ENCODE measurements at places on chromosomes 2 and 18. TPM values are rescaled to one million over a fixed set of nuclear protein-coding genes. Genes with fewer than 3 reads are reported as not detected.

- DNase-seq: no peak
- no peak overlapping the region for H3K27ac ChIP-seq
- H3K27me3 ChIP-seq: peaks cover 7% of the 10 kb centered on the region
- no peaks in the 10 kb centered on the region for H3K4me1 ChIP-seq
Observed at GRCh38 chr18:46482831-46483230, 174.2 kb downstream of the LOXHD1 start.

DNA sequence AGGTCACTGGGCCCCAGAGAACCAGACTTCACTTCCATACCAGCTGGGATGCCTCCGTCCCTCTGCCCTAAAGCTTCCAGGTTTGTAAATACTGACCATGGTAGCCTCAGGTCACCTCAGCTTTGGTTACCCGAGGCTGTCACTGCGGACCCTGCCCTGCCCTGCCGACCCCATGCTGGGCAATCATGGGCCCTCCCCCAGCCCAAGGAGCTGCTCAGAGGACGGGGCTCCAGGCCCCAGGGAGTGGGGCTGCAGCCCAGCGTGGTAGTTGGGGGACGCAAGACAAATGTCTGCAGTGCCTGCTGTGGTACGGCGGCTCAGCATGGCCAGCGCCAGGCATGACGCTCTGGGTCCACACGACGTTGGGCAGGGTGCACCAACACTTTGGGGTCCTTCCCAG, 25.3 kb downstream of the RAMP1 start:
- H3K4me3 ChIP-seq: no peak overlapping the region
- H3K4me1 ChIP-seq: peaks cover 9% of the 10 kb centered on the region
- H3K36me3 ChIP-seq: no peaks in the 10 kb centered on the region
- no peaks in the 10 kb centered on the region for H3K27me3 ChIP-seq
- no peak for DNase-seq

GRCh38 chr2:43328133-43328532, 101.7 kb upstream of the ZFP36L2 start:
- H3K36me3 ChIP-seq: no peaks in the 10 kb centered on the region
- no peak overlapping the region for H3K27ac ChIP-seq
- H3K4me1 ChIP-seq: peaks cover 6% of the 10 kb centered on the region
- no peak overlapping the region for H3K4me3 ChIP-seq
- no peaks in the 10 kb centered on the region for H3K27me3 ChIP-seq
- no peak for DNase-seq

Gene ORC2
- 13.5 TPM for total RNA-seq

- H3K36me3 ChIP-seq: no peaks in the 10 kb centered on the region
Observed at GRCh38 chr2:66185497-66186054, 249.3 kb upstream of the MEIS1 start.

Gene DSG2
- 65.5 TPM for total RNA-seq

DNA sequence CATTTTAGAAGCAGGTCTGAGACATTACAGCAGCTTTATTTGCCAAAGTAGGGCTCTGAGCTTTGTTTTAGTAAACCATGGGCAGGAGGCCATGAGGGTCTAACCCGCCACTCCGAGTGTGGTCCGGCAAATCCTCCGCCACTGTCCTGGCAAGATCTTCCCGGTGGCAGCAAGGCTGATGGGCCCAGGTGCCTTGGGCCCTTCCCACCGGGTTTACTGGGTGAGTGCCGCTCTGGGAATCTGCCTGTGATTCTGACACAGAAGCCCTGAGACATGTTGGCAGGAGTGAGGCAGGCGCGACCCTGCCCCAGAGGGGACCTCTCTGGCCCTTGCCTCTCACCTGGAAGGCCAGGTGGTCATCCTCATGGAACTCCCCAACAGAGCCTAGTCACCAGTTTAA, 29.9 kb downstream of the MTERF4 start:
- peaks cover 36% of the 10 kb centered on the region for H3K4me1 ChIP-seq
- no peaks in the 10 kb centered on the region for H3K27me3 ChIP-seq
- no peak overlapping the region for H3K4me3 ChIP-seq
- peak; percentile 64 for DNase-seq
- peaks cover 59% of the 10 kb centered on the region for H3K36me3 ChIP-seq

Gene MROH2A
- total RNA-seq: not detected

DNA sequence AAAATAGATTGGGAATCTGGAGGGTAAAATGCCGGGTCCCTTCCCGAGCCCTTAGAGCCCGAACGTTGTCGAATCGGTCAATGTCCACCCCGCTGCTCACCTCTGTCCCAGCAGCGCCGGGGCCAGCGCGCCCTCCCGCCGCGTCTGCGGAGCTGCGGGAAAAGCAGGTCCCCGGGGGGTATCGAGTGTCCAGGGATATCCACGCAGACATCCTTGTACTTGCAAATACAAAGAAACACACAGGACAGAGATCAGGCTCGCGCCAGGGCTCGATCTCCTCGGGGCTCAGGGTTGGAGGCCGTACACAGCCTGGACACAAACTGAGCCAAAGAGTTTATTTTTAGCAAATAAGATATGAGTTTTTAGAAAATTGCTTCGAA, 2.3 kb upstream of the GATA6 start:
- H3K27ac ChIP-seq: no peak overlapping the region
- no peak for DNase-seq
- peaks cover 13% of the 10 kb centered on the region for H3K4me1 ChIP-seq
- peaks cover 13% of the 10 kb centered on the region for H3K36me3 ChIP-seq
- H3K4me3 ChIP-seq: no peak overlapping the region

DNA sequence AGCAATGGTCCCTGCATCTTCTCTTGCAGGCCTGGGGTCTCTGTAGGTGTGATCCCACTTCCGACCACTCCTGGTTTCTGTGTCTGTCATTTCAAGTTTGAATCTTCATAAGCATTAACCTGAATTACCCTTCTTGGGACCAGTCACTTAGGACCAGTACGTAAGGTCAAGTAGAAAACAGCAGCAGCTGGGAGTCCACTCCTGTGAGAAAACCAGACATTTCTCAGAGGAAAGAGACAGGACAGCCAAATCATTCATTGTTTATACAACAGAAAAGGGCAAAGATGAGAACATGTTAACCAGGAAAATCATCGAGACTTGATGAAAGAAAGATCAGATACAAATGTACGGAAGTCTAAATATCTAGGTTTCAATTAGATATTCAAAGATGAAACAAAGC, 163.0 kb downstream of the MREG start:
- H3K27me3 ChIP-seq: no peaks in the 10 kb centered on the region
- no peaks in the 10 kb centered on the region for H3K36me3 ChIP-seq
- peaks cover 10% of the 10 kb centered on the region for H3K4me1 ChIP-seq
- 0 out of 2 replicates have a peak overlapping the region, but pooled peaks have one; percentile 33 for H3K27ac ChIP-seq
- DNase-seq: no peak

Gene FHL2
- total RNA-seq: 190 TPM

DNA sequence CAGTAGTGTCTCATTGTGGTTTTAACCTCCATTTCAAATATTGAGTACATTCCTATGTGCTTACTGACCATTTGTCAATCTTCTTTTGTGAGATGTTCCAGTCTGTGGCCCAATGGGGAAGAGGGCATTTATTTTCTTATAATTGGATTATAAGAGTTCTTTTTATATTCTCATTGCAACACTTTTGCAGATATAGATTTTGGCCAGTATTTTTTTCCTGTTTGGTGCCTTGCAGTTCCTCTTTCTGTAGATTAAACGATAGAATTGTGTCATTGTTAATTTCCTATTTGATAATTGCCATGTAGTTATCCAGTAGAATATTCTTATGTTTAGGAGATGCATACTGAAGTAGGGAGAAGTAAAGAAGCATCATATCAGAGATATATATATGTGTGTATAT, 56.4 kb upstream of the CYTIP start:
- no peak overlapping the region for H3K27ac ChIP-seq
- H3K27me3 ChIP-seq: no peaks in the 10 kb centered on the region
- H3K36me3 ChIP-seq: no peaks in the 10 kb centered on the region
- H3K4me1 ChIP-seq: no peaks in the 10 kb centered on the region
- DNase-seq: no peak

Gene SERPINB4
- total RNA-seq: 0.26 TPM

Gene ABCG5
- not detected for total RNA-seq

Gene SIX3
- not detected for total RNA-seq

GRCh38 chr2:222752746-222753145, 81.3 kb downstream of the MOGAT1 start:
- no peak for DNase-seq
- H3K4me1 ChIP-seq: peaks cover 17% of the 10 kb centered on the region
- H3K36me3 ChIP-seq: no peaks in the 10 kb centered on the region
- no peaks in the 10 kb centered on the region for H3K27me3 ChIP-seq
- H3K27ac ChIP-seq: no peak overlapping the region

Gene CDH19
- not detected for total RNA-seq

DNA sequence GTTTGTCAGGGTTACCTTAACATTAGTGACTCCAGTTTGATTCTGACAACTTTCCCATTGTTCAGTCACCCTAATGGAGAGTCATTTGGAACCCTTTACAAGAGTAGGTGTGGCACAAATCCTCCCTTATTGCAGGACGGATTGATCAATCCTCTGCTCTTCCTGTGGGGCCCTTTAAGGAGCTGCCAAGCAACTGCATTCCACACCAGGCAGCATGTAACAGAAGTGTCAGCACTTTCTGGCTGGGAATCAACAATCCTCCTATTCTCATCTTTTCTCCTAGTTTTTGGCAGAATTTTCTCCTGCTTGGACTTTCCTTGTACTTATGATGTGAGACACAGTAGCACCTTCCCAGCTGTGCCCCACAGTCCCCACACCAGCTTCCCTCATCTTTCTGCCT, 177.8 kb downstream of the ST6GAL2 start:
- no peaks in the 10 kb centered on the region for H3K27me3 ChIP-seq
- H3K27ac ChIP-seq: no peak overlapping the region
- no peak for DNase-seq
- no peaks in the 10 kb centered on the region for H3K4me1 ChIP-seq

Gene HOXD4
- total RNA-seq: 5.9 TPM

GRCh38 chr2:233409286-233409991, 55.1 kb downstream of the DGKD start:
- H3K4me1 ChIP-seq: peaks cover 19% of the 10 kb centered on the region
- H3K36me3 ChIP-seq: peaks cover 4% of the 10 kb centered on the region
- DNase-seq: peak; percentile 15
- no peak overlapping the region for H3K27ac ChIP-seq
- no peaks in the 10 kb centered on the region for H3K27me3 ChIP-seq

GRCh38 chr2:80080957-80081356, 223.6 kb downstream of the LRRTM1 start:
- no peak overlapping the region for H3K4me3 ChIP-seq
- H3K27me3 ChIP-seq: no peaks in the 10 kb centered on the region
- H3K36me3 ChIP-seq: no peaks in the 10 kb centered on the region
- peaks cover 28% of the 10 kb centered on the region for H3K4me1 ChIP-seq
- no peak for DNase-seq

Gene TRIM43
- total RNA-seq: not detected

Gene ACADL
- not detected for total RNA-seq

Gene PCARE
- not detected for total RNA-seq

GRCh38 chr2:155309483-155309882, 611.0 kb downstream of the KCNJ3 start:
- no peak overlapping the region for H3K4me3 ChIP-seq
- H3K36me3 ChIP-seq: no peaks in the 10 kb centered on the region
- H3K27me3 ChIP-seq: no peaks in the 10 kb centered on the region
- no peak for DNase-seq

Gene ZC3H15
- 81.7 TPM for total RNA-seq

Gene SLC40A1
- total RNA-seq: not detected

GRCh38 chr2:120677696-120678247, 57.9 kb upstream of the GLI2 start:
- peaks cover 3% of the 10 kb centered on the region for H3K27me3 ChIP-seq
- no peaks in the 10 kb centered on the region for H3K36me3 ChIP-seq
- peaks cover 7% of the 10 kb centered on the region for H3K4me1 ChIP-seq
- H3K4me3 ChIP-seq: no peak overlapping the region
- no peak for DNase-seq

DNA sequence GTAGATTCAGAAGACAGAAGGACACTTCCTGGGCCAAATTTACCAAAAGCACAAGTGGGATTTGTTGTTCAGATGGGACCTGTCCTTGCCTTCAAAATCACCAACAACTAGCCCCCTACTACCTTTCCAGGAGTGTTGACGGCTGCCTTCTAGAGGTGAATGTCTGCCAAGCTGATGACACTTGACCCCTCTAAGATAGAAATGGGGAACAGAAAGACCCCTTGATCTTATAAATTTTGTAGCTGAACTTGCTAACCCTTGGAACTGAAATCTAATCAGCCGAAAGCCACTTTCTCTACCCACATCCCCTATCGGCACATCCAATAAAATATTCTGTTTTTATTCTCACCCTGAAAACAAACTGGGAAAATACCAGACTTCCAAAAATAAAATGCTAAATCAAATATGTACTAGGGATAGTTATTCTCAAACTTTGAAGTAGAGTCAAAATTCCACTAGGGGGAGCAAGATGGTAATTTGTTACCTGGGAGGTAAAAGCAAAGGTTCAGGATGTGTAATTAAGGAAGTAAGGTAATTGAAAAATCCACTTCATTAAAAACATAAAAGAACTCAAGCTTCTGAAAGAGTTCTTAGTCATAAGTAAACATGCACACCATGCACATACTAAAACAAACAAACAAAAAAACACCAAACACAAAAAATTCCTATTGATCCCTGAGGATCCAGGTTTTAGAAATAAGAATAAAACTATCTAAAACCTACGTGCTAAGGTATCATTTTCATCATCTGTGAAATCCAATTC, 119.2 kb downstream of the ANKRD44 start:
- H3K4me1 ChIP-seq: no peaks in the 10 kb centered on the region
- no peaks in the 10 kb centered on the region for H3K27me3 ChIP-seq
- no peak overlapping the region for H3K4me3 ChIP-seq
- DNase-seq: peak; percentile 34
- H3K27ac ChIP-seq: no peak overlapping the region
- no peaks in the 10 kb centered on the region for H3K36me3 ChIP-seq

Gene DSG1
- total RNA-seq: not detected
